Frontal cortex (tissue), 4 donors: ENCODE measurements at places on chromosomes 12 and 14. TPM values are rescaled to one million over a fixed set of nuclear protein-coding genes. Genes with fewer than 3 reads are reported as not detected.

DNA sequence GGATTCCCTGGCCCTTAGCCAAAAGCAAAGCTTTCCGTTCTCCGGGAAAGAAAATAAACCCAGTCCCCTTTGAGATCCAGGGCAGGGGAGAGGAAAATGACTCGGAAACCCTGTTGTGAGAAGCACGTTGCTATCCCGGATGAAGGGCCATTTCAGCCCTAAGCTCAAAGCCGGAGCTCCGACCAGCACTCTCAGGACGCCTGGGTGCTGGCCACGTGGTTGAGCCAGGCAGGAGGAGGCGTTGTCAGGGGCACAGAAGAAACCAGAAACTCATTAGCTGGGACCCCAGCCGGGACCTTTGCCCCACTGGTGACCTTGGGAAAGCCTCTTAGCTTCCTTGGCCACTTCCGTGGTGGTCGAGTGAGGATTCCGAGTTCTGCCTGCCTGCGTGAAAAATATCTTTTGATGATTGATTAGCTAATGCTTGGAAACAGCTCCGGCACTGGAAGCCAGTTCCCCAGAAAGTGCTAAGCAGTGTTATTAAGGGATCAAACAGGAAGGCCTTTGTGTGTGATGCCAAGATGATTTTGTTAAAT lies 57.6 kb upstream of the FZD10 start:
- DNase-seq, result no peak

DNA sequence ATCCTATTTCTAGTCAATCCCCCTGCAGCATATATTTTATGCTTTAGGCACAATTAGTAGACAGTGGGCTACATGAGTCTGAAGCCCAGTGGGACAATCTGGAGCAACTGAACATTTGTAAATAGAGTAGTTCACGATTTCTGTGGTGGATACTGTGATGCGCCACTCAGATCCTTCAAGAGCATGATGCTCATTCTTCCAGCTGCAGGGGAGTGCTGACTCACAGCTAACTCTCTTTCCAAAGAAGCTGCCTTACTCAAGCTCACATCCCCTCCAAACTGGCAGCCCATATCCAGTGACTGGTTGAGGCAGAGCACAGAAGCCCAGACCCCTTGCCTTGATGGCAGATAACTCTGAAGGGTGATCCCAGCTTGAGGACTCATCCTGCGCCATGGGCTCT lies 224.2 kb upstream of the EEA1 start:
- no peak for DNase-seq

CD27 gene
- total RNA-seq, result 0.41 TPM

DNA sequence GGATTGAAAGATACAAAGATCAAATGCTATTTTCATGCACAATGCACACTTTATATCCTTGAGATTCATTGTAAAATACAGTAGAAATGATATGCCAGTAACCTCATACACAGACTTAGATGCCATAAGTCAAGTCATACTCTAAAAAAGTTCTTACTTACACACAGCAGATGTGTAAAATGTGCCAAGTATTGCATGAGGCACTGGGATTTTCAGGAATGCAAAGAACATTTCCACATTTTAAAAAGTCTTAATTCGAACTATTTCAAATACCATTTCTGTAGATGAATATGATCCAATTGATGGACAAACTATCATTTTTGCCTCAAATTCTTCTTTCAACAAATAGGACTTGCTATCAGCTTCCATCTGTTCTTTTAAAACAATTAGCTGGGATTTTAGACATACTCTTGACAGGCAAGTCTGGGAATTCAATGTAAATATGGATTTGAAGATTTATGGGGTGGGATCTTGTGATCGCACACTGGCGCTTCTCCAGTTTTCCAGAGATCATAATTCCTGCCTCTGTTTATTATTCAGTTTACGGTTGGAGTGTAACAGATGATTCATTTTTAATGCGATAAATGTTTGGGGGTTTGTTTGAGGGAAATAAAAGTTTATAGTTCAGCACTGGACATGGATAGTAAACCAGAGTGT lies 183.8 kb downstream of the PAX9 start:
- DNase-seq, result no peak

GRCh38 chr12:107107381-107107780 lies 14.0 kb upstream of the CRY1 start:
- DNase-seq, result no peak

- DNase-seq, result no peak
Observed at GRCh38 chr14:75877292-75877691, 104.5 kb downstream of the TGFB3 start.

GRCh38 chr12:57541001-57541400 lies 6.0 kb downstream of the DCTN2 start:
- no peak for DNase-seq

SMCO3 gene
- 0.41 TPM for total RNA-seq

- no peak for DNase-seq
Observed at GRCh38 chr12:77060883-77061240, 4.5 kb downstream of the E2F7 start.

DNA sequence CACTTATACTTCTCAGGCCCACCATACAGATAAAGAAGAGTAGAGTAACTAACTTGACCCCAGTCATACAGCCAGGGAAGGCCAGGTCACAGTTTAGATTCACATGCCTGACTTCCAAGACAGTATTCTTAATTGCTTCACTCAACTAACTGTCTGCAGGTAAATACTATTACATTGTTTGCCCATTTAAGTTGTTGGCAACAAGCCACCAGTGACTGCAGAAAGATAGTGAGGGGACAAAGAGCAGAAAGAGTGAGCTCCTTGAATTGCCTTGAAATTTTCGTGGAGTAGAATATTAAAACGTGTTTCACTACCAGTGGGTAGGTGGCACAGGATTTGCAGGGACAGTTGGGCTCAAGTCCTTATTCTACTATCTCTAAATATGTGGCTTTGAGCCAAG lies 146.3 kb upstream of the RMST start:
- no peak for DNase-seq

- peak; percentile 11 for DNase-seq
Observed at GRCh38 chr12:21989819-21990412, 48.7 kb upstream of the ABCC9 start.
